ENCODE measurements at places on chromosomes 1 and 21.

DNA sequence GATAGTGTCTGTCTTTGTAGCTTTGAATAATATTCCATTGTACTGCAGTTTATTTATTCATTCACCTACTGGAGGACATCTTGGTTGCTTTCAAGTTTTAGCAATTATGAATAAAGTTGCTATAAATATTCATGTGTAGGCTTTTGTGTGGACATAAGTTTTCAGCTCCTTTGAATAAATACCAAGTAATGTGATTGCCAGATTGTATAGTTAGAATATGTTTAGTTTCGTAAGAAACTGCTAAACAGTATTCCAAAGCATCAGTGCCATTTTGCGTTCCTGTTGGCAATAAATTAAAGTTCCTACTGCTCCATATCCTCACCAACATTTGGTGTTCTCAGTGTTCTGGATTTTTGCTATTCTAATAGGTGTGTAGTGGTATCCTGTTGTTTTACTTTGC, 311.7 kb upstream of the FMN2 start:
- DNase-seq, result no peak

DNA sequence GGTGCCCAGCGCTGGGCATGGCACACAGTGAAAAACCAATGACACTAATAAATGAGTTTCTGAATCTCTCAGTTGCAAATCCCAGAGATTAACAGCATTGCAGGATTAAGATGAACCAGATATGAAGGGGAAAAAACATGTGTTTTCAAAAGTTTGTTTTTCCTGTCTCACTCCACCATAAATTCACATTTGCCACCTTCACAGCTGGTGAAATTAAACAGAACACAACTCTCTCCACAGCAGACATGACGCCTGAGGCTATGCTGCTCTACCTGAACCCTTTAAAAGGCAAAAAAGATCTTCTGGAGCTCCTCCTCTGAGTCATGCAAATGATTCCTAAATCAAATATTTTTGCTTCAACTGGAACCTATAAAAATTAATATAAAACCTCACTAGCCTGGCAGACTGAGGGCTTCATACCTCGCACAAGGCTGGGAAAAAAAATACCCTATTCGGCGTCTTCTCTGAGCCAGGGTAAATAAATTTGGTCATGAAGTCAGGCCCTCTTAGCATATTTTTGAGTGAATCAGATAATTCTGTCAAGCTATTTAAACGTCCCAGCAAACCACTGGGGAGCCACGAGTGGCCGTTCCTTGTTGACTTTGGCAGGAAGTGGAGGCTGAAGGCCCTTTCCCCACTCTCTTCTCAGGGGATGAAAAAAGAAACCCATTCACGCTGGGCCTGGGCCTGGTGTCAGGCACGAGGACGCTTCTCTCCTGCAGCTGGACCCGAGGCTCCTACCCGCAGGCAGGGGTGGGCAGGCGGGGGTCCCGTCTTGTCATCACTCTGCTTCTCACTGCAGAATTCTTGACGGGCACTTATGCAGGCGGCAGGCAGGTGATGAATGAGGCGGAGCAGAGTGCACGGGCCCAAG, 53.0 kb downstream of the DMRTB1 start:
- peak; percentile 11 for DNase-seq

DNA sequence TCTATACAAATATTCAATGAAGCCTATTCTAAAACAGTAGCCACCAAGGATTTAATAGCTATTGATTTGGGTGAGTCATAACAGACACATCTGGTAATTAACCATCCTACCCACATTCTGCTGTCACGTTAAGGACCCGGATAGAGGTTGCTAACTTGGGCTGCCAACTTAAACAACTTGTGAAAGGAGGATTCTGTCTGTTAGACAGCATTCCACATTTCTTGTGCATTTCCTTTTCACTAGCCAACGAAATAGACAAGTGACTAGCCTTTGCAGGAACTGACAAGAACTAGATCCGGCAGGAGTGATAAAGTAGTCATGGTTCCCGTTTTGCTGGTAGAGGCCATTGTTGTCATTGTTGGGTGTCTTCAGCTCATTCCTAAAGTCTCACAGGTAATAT, 9.5 kb downstream of the DSCAM start:
- no peak for DNase-seq

DNA sequence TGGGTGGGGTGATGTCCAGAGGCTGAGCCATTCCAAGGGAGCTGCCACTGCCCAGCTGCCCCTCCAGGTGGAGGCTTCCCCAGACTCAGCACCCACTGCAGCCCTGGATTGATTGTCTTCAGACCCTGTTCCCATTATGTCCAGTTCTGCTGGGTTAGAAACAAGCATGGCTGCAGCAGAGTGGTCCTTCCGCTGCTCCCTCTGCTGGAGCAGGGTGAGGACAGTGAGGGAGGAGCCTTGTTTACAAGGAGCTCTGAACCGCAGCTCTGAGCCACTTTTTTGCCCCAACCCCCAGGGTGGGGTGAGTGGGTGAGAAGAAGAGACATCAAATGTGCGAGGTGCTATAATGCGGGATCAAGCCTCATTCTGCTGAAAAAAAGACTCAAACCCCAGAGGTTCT, 2.3 kb downstream of the TNNT2 start:
- no peak for DNase-seq

DNA sequence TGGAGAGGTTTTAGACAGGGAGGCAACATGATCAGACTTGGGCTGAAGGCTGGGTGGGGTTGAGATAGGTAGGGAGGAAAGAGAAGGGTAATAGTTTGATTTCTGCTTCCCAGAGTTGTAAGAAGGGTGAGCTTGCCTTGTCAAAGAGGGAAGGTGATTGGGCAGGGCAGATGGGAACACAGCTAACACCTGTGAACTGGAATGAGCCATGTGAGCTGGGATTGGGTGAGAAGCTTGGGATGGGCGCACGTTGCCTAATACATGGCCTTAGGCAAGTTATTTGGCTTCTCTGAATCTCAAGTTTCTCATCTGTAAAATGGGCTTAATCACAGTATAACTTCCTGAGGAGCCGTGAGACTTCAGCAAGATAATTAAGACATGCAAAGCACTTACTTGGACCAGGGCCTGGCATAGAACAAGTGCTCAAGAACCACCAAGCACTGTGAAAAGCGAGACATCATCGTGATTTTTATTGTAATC, 33.8 kb upstream of the ID3 start:
- no peak for DNase-seq

GRCh38 chr1:56073206-56073605, 506.2 kb downstream of the PLPP3 start:
- DNase-seq, result no peak

GRCh38 chr1:156571261-156571852, 1.0 kb downstream of the IQGAP3 start:
- no peak for DNase-seq

- DNase-seq, result no peak
Measured at GRCh38 chr1:153763365-153764225, 11.6 kb upstream of the SLC27A3 start.
